NCI-H2081 (cell line): ENCODE measurements at places on chromosomes 6 and 20.

GRCh38 chr6:159261995-159262394 is 92.8 kb downstream of the FNDC1 start:
- DNase-seq = no peak

GRCh38 chr6:107547451-107547840 is 57.5 kb downstream of the SOBP start:
- DNase-seq = no peak

GRCh38 chr6:4318321-4318720 is 182.9 kb upstream of the ECI2 start:
- no peak for DNase-seq

DNA sequence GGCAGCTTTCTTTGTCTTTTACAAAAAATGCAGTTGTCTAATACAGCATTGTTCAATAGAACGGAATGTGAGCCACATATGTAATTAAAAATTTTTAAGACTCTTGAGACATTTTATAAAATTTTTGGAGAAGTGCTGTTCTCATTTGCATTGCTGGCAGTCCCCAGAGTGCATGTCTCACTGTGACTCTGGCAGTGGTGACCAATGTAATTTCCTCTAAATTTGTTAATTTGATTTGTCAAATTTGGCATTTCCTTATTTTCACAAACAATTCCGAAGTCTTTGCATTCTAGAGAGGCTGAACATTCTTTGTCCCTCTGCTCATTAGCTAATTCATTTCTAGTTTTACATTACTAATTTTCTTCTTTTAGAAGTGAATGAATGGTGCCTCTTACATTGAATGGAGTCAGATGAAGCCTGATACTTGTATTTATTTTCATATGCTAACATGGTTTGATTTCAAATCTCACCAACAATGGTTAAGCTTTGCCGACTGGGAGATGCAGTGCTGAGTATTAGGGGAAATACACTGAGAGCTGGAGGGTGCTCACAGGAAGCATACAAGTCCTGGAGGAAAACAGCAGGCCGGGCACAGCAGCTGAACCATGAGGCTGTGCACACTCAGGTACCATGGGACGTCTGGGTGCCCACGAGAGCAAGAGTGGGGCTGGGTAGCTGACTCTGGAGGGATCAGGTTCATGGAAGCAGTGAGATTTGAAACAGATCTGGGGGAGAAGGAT is 68.5 kb upstream of the ARMC2 start:
- DNase-seq = no peak

DNA sequence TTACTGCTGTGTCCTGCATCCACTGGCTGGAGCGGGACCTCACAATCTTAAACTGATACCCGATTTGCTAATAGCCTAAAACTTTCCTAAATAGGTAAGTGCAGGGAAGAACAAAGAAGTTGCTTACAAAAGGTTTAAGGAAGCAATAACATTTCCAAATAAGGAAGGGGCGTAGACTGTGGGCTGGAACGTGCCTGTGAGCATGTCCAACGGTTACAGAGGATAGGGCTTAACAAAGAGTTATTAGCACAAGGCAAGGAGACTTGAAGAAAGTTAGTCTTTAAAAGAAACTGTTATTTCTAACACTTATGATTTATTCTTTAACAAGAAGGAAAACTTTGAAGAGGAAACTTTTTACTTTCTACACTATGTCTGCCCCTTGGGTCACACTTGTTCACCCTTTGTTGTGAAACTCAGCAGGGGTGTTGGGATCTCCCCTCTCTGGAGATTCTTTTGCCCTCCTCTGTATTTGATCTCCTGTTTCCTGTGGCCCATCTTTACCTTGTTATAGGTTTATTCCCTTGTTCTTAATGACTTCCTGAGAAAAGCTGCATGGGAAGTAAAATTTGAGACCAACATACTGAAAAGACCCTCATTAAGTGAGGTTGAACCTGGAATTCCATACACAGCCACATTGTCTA is 28.7 kb downstream of the KAT14 start:
- no peak for DNase-seq

DNA sequence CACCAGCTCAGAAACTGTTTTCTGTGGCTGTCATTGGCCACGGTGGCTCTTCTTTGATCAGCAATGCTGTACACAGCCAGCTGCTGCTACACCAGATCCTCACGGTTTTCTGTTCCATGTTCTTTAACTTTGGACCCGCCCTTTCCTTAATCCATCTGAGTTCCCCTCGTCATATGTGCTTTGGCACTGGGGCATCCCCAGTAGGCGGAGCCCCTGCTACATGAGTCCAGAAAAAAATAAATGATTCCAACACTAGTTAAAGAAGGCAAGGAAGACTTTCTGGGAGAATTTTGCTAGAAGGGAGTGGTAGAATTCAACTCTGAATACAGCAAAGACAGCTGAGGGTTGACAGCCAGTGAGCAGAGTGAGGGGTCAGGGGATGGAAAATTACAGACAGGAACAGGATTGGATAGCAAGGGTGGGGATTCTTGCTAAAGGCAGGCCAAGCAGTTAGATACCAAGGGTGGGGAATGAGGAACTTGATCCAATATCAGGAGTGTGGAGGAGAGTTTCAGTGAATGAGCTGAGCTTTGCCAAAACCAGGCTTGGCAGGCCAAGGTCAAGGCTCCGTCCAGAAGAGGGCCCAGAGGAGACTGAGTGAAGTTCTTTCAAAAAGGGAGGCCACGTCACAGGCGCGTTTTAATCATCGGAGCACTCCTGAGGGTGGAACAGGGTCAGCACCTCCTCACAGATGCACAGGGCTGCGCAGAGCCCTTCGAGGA is 391.8 kb downstream of the CDH4 start:
- DNase-seq = no peak

GRCh38 chr20:8187740-8188139 is 55.7 kb downstream of the PLCB1 start:
- DNase-seq = no peak

DNA sequence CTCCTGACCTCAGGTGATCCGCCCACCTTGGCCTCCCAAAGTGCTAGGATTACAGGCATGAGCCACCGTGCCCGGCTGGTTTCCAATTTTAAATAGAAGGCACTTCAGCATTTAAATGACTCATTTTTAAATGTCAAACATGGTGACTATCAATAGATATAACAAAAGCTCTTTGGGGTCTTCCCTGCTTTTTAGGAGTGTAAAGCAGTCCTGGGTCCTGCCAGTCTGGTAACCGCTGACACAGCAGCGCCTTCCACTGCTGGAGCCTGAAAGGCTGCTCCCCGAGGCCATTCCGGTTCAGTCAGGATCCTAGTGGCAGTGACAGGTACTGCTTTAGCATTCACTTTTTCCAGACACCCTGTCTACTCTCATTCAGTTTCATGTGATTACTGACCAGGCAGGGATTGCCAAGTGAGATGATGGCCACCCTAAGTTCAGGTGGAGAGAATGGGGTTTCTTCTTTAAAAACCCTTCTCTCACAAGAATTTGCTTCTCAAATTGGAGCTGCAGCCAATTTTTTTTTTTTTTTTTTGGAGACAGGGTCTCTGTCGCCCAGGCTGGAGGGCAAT is 5.1 kb downstream of the DIDO1 start:
- DNase-seq = peak; percentile 34

DNA sequence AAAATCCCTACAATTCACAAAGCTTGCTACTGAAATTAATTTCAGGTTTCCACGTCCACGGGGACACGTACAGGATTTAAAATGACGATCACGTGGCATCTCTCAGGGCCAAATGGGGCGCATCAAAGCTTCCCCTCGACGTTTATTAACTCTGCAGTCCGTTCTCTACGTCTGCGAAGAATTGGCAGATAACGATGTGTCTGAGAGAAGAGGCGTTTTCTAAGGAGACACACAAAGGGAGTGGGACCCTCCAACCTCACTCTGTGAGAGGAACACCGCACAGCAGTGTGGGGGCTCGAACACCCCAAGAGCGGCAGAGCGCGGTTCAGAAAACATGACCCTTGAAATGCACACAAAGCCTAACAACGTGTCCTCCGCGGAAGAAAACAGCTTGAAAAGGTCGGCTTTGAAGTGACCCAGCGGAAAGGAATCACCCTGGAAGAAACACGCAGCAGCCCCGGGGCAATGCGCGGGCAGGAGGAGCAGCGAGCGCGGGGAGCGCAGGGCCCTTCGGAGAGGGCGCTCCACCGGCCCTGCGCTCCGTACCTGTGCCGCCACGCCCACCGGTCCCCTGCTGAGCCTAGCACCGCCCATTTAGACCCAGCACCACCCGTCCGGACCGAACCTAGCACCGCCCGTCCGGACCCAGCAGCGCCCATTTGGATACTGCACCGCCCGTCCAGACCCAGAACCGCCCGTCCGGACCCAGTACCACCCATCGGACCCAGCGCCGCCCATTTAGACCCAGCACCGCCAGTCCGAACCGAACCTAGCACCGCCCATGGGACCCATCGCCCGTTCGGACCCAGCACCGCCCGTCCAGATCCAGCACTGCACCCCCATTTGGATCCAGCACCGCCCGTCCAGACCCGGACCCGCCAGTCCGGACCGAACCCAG is 1.1 kb upstream of the AFDN start:
- DNase-seq = no peak

DNA sequence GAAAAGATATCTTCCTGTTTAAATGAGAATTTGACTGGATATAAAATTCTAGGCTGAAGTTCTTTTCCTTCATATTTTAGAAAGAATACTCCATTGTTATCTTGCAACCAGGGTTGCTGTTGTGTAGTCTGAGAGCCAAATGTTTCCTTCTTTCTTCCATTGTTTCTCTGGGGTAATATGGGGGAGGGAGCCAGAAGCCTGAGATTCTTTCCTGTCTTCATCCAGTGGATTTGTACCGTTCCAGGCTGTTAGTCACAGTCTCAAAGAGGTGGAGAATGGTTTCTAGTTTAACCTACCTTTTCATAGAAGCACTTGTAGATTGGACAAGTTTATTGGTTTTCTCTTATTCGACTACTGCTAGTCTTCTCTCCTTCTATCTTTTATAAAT is 6.1 kb upstream of the ULBP3 start:
- DNase-seq = no peak

GRCh38 chr6:77837034-77837784 is 184.4 kb downstream of the MEI4 start:
- no peak for DNase-seq

- no peak for DNase-seq
Measured at GRCh38 chr6:156729248-156729647, 47.9 kb upstream of the ARID1B start.

- DNase-seq = no peak
Measured at GRCh38 chr6:13233106-13233505, 95.2 kb downstream of the TBC1D7 start.
